ENCODE measurements at places on chromosomes 11 and 22. TPM values are rescaled to one million over a fixed set of nuclear protein-coding genes. Genes with fewer than 3 reads are reported as not detected.

Gene PRRG4
- 4.4 TPM for total RNA-seq

Gene TRIOBP
- 68.1 TPM for total RNA-seq

Gene TMEM179B
- total RNA-seq: 138 TPM

Gene CYP2D6
- total RNA-seq: not detected

Gene APOL4
- total RNA-seq: 0.10 TPM

Gene APOA4
- not detected for total RNA-seq

GRCh38 chr11:110951037-110951949 lies 239.1 kb upstream of the ARHGAP20 start:
- no peak for DNase-seq

DNA sequence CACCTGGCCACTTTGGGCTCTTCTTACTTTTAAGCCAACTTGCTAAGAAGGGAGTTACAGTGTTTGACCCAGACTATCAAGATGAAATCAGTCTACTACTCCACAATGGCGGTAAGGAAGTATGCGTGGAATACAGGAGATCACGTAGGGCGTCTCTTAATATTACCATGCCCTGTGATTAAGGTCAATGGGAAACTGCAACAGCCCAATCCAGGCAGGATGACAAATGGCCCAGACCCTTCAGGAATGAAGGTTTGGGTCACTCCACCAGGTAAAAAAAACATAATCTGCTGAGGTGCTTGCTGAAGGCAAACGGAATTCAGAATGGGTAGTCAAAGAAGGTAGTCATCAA lies 1.0 kb upstream of the YPEL4 start:
- no peak for DNase-seq

- DNase-seq: peak; percentile 84
Measured at GRCh38 chr11:118618115-118618990, 10.9 kb downstream of the PHLDB1 start.

GRCh38 chr11:118662401-118663271 lies 16.8 kb downstream of the TREH start:
- DNase-seq: no peak

- DNase-seq: peak; percentile 49
Measured at GRCh38 chr11:126834573-126834972, 166.0 kb downstream of the KIRREL3 start.

DNA sequence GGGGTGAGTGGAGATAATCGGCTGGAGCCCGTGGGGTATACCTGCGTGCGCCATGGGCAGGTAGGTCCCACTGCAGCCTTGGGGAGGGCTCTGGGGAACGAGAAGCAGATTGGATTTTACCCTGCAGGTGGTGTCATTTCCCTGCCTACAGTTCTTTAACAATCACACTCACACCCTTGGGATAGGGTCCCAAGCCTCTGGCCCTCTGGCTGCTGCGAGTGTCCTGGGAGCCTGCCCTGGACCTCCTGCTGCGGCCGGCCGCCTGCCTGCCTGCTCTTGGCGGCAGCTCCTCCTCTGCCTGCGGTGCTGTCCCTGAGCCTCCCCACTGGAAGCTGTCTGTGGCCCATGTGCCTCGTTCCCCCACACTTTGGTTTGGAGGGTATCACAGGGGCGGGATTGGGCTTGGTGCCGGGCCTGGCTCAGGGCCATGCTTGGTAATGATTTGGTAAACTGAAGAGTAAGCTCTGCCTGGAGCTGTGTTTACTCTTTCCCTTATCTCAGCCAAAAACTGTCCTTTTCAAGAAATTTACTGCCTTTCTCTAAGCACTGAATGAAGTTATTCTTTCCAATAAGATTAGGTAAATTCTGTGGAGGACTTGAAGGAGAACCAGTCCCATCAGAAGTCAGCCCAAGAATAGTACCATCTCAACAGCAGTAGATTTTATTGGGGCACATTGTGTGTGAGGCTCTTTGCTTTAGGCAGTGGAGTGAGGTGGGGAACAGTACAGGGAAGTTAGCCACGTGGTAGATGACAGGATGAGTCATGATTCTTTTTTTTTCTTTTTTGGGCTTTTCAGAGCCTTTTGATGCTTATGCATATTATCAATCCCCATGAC lies 53.7 kb downstream of the TBC1D22A start:
- peak; percentile 66 for DNase-seq

DNA sequence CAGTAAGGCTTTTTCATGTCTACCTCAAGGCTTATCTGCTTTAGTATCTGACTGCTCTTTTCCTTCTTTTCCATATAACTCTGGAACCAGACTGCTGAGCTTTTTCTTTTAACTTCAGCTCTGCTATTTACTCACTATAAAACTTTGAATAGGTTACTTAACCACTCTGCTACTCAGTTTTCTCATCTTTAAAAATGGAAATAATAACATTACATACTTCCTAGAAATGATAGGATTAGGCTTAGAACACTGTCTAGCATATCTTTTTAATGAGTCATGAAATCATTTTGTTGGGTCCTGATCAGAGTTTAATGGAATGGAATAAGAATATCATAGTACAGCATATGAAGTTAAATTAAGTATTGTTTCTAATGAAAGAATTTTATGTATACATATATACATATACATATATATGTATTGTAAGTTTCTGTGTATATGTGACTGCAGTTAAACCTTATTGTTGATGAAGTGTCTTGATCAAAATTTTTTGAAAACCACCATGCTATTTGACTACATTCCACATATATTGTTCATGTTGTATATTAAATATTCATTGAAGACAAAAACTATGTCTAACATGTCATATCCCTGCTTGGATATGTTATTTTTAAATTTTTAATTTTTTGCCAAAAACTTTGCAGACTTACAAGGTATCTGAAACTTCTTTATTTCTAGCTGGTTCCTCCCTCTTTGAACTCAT lies 120.2 kb downstream of the METTL15 start:
- peak; percentile 33 for DNase-seq

DNA sequence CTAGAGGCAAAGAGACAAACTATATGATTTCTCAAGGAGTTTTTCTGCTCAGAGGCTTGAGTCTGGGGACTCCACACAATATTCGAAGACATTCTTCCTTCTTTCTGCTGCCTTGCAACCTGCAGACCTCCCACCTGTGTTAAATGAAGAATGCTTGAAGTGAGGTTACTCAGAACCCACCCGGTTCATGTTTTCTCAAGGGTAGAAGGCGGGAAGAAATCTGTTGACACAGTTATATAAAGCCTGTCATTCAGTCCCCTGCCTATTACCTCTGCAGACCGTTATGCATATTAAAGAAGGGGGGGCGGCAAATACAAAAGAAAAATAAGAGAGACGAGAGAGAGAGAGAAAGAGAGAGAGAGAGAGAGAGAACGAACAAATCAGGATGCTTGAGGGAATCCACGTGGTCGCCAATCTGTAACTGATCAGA lies 2.2 kb upstream of the KMT2A start:
- DNase-seq: no peak

All from M059J (cell line).